ENCODE measurements at places on chromosomes 13 and 19.

DNA sequence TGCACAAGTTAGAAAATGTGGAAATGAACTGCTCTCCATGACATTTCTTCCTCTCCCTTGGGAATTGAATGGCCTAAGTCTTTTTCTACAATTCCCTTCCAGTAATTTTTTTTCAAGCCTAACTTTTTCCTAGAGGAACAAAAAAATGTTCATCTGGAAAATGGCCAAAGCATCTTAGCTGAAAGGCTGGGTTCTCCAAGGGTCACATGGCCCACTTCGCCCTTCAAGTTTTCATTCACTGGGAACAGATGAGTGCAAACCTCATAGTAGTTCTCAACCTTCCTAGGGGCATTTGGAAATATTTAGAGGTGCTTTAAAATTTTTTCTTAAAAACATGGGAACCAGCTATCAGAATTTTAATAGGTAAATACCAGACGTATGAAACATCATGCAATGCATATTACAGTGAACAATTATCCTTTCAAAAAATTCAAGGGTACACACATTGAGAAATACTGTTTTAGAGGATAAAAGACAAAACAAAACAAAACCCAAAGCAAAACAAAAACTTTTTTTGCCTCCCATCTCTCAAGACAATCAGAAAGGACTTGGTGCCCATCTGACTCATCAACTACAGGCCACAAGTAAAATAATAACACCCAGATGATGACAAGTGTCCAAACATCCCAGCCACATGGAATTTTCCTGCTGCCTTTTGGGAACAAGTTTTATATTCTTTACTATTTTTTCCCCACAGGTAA, 208.8 kb downstream of the SLITRK6 start:
- DNase-seq: no peak

DNA sequence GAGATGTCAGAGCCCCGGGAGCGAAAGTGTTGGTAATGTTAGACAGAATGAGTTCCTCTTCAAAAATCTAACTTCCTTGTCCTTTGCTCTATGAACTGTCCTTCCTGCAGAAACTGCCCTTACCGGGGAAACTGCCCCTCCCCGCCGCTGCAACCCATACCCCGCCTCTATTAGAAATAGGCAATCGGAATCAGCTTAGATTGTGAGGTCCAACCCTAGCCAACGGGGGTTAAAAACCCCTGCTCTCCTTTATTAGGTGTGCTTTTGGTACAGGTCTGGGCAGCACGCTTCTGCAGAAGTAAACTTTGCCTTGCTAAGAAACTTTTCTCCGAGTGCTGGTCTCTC, 11.5 kb upstream of the CAPNS1 start:
- no peak for DNase-seq

DNA sequence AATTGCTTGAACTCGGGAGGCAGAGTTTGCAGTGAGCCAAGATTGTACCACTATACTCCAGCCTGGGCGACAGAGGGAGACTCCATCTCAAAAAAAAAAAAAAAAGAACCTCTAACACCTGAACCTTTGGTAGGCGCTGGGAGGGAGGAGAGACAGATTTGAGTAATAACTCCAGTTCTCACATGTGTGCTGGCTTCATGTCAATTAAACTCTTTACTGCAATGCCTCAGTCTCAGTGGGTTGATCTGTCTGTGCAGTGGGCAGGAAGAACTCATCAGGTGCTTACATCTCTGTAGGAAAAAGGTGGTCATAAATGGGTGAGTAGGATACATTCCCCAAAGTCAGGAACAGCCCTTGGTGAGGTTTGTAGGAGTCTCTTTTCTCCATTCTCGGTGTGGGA, 85.1 kb upstream of the ABCC4 start:
- no peak for DNase-seq

DNA sequence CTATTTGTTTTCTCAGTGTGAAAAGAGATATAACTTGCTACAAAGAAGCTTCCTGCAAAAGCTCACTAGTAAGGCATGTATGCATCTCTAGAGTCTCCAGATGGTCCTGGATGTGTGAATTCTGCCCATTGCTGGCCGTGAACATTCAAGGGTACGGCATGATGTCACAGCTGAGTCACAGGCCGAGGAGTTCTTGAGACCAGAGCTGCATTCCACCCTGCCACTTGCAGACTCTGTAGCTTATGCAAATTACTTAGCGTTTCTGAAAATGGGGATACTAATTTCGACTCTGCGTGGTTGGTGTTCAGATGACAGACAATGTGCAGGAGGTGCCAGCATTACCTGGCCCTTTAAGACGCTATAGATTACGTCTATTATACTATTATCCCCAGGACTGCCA, 470.7 kb downstream of the ZNF536 start:
- no peak for DNase-seq

DNA sequence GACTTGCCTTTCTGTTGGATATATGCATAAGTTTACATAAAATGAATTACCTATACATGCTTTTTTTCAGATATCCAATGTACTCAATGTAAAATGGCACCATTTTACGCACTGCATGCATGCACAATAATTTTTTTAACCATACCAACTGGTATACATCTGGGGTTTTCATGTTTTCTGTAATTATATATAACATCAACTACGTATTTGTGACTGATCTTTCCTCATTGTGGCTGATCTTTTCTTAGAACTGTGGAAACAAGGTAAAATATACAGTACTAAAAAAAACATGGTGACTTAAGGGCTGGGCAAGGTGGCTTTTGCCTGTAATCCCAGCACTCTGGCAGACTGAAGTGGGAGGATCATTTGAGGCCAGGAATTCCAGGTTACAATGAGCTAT, 18.5 kb downstream of the PSPC1 start:
- DNase-seq: no peak

GRCh38 chr19:39874404-39874803, 28.2 kb upstream of the FBL start:
- no peak for DNase-seq

DNA sequence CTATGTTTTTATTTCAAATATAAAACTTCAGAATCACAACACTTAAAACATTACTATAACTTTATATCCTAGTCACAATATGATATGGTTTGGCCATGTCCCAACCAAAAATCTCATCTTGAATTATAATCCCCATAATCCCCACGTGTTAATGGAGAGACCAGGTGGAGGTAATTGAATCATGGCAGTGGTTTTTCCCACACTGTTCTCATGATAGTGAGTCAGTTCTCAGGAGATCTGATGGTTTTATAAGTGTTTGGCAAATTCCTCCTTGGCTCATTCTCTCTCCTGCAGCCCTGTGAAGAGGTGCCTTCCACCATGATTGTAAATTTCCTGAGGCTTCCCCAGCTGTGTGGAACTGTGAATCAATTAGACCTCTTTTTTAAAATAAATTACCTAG, 307.6 kb downstream of the SPRY2 start:
- DNase-seq: no peak

DNA sequence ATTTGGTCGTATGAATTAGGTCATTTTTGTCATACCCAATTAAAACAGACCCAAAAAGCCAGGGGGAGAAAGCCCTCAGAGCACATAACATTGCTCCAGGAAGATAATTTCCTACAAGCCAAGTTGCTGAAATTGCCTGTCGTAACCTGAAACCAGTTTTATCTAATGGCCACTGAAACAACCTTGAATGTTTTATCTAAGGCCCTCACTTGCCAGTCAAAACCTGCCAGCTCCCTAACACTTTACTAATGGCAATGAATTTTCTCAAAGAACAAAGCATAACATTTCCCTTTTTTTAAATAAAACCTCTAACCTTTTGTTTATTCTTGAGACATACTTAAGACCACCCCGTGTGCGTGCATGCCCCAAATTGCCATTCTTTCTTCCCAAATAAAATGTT, 496.2 kb upstream of the KLHL1 start:
- no peak for DNase-seq

- no peak for DNase-seq
Observed at GRCh38 chr19:19151418-19151817, 13.1 kb upstream of the TMEM161A start.

- DNase-seq: no peak
Observed at GRCh38 chr13:37306778-37307544, 201.5 kb upstream of the CSNK1A1L start.

- DNase-seq: no peak
Observed at GRCh38 chr19:47436712-47437401, 17.5 kb upstream of the MEIS3 start.

DNA sequence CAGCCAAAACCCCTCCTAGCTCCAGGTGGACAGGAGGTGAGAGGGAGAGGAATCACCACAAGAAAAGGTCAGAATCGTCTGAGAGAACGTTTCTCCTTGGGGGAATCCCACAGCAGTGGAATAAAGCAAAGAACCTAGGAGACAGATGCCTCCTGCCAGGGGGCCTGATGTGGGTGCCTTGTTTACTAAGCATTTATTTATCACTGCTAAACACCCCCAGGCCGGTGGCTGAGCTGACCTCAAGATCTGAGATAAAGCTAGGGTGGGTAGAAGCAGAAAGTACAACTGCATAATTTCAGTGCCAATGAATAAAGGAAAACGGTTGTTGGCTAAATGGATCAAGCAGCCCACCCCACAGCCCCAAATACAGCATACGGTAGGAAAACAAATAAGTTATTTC, 33.9 kb upstream of the ATP11A start:
- DNase-seq: no peak

DNA sequence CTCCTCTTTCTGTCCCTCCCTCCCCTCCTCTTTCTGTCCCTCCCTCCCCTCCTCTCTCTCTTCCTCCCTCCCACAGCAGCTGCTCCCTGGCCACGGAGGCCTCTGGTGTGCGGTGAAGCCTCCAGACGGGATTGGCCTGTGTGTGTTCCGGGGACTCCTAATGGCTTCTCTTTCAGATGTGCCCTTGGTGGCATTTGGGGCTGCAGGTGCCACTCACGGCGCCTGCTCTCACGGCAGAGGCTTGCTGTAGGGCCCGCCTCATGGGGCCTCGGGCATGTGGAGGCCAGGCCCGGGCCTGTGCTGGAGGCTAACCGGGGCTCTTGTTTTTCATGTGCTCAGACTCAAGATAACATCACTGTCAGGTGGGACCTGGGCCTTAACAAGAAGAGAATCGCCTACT, 20.9 kb downstream of the UPF1 start:
- no peak for DNase-seq

DNA sequence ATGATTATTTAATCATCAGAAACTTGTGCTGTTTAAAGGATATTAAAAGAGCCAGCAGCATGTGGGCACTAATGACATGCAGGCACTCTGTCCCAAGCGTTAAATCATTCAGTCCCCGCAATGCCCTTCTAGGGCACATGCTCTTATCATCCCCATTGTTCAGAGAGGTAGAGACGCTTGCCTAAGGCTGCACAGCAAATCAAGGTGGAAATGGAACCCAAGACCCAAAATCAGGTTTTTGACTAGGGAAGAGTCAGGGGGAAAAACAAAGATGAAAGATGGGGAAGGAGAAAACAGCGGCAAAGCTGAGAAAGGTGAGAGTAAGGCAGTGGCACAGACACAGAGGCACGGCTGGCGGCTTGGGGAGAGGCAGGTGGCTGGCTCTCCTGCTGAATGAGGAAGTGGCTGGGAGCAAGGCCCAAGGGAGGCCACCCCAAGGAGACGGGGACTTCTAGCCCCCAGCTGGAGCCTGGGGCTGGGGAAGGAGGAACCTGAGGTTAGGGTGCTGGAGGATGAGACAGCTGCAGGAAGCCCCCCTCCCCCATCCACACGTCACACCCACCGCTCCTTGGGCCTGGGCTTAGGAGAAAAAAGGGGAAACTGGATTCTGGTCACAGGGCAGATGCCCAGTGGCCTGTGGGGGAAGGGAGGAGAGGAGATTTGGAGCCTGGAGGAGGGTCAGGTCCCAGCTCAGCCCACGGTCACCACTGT, 1.0 kb upstream of the TYROBP start:
- no peak for DNase-seq

GRCh38 chr19:45283443-45284033, 32.5 kb downstream of the MARK4 start:
- no peak for DNase-seq

GRCh38 chr13:46071590-46072249, 19.2 kb upstream of the ZC3H13 start:
- no peak for DNase-seq

DNA sequence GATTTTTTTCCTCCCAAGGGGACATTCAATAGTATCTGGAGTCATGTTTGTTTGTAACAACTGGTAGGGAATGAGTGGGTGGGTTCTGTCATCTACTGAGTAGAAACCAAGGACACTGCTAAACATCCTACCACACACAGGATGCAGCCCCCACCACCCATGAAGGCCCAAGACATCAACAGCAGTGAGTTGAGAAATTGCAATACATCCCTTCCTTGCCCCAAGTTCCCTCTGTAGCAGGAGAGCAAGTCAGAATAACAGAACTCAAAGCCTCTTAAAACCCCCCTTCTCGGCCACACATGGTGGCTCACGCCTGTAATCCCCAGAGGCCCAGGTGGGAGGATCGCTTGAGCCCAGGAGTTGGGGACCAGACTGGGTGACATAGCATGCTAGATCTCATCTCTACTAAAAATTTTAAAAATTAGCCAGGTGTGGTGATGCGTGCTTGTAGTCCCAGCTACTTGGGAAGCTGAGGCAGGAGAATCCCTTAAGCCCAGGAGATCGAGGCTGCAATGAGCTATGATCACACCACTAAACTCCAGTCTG, 2.4 kb upstream of the CYP2F1 start:
- DNase-seq: no peak

DNA sequence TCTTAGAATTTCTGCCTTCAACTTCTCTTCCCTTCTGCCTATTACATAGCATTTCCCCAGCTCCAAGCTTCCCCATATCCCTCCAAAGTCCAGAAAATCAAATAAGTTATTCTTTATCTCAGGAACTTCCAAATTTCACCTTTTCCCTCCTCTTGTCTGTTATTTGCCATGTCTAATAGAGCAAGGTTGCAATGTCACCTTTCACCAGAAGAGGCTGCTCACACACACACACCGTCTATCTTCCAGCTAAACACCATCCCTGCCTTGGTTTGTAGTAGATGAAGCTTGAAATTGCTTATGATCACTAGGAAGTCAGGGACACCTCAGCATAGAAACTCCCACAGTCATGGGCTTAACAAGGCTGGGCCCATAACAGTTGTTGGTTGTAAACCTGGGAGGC, 48.4 kb downstream of the ZNRF4 start:
- no peak for DNase-seq

GRCh38 chr13:93398167-93399035, 171.8 kb downstream of the GPC6 start:
- DNase-seq: no peak

DNA sequence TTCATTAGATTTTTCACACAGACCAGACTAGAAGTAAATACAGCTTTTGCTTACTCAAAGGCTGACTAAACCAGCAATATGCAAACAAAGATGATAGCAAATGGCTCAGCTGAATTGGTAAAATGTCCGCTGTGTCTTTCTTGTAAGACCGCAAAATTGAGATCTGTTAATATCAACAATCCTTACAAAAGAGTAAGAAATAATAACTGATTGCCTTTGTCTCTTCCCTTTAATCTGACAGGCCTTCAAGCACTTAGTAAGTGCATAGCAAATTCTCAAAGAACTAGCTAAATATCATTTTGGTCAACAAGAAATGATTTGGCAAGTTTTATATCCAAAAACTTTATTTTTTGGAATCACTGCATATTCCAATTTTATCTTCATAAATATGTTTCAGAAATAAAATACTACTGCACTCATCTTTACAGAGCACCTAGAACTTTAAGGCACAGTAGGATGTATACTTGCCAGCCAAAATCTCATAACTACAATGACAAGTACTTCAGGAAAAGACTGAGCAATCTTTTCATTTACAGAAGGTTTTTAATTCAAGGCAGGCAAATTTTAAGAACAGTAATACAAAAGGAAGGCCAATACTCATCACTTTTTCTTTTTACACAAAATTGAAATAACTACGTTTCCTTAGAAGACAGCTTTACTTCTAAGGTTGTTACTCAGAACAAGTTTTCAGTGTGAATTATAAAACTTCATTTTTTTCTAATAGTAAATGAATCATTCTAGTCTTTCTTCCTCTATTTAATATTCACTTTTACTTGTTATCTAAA, 1.1 kb downstream of the ELF1 start:
- DNase-seq: no peak

GRCh38 chr19:12665281-12665573, 1.3 kb downstream of the MAN2B1 start:
- no peak for DNase-seq

All from NCI-H1436 treated with DMSO at 0.1 percent for 48 hours (cell line).